ENCODE measurements at places on chromosomes 2 and 18. TPM values are rescaled to one million over a fixed set of nuclear protein-coding genes. Genes with fewer than 3 reads are reported as not detected.

DNA sequence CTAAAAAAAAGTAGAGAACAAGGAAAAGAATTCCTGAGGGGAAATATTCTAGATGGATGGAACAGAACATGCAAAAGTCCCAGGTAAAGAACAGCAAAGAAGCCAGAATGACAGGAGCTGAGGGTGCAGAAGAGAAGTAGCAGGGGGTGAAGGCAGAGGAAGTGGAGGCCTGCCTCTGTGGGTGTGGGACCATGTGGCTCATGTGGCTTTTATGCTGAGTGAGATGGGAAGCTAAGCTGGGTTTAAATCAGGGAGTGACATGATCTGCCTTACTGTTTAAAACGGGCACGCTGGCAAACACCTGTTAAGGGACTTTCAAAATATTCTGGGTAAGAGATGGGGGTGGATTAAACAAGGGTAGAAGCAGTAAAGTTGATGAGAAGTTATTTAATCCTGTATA lies 40.0 kb downstream of the GKN2 start:
- DNase-seq: no peak

- no peak for DNase-seq
Observed at GRCh38 chr18:68275616-68276015, 439.3 kb downstream of the TMX3 start.

- DNase-seq: no peak
Observed at GRCh38 chr2:23709311-23709710, 217.6 kb downstream of the ATAD2B start.

DNA sequence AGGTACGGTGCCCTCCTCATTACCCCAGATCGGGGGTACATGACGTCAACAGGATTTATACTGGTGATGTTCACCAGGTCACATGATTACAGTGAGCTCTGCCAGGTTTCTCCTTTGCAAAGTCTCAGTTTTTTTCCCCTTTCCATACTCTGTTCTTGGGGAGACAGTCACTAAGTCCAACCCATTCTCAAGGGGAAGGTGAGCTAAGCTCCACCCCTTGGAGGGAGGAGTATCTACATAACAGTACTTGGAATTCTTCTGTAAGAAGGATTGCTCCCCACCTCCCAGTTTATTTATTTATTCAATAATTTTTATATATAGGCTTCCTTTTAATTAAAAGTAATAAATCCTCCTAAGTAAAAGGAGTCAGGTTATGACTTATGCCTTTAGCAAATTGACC lies 34.1 kb upstream of the SOS1 start:
- no peak for DNase-seq

- DNase-seq: no peak
Observed at GRCh38 chr2:188078534-188078933, 213.1 kb upstream of the GULP1 start.

DNA sequence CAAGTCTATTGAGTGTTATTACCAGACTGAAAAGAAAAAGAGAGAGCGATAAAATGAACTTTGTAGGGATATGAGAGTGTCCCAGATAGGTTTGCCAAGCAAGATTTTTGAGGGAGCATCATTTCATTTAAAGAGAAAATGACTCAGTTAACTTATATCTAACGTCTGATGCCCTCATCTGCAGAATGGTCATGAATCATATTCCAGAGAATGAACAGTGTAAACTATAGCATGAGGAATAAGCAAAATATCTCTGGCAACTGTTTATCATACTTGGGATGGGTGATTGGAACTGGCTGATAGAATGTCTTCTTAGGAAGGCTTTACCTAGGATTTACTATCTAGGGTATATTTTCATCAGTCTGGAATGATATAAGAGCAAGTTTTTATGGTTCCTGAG lies 289.4 kb downstream of the CMPK2 start:
- no peak for DNase-seq

GRCh38 chr2:152651834-152652233 lies 65.4 kb downstream of the PRPF40A start:
- no peak for DNase-seq

GRCh38 chr2:66170744-66171330 lies 264.1 kb upstream of the MEIS1 start:
- no peak for DNase-seq

- no peak for DNase-seq
Observed at GRCh38 chr2:6025391-6025790, 333.2 kb downstream of the SOX11 start.

- DNase-seq: no peak
Observed at GRCh38 chr18:8615397-8616027, 6.3 kb downstream of the RAB12 start.

DNA sequence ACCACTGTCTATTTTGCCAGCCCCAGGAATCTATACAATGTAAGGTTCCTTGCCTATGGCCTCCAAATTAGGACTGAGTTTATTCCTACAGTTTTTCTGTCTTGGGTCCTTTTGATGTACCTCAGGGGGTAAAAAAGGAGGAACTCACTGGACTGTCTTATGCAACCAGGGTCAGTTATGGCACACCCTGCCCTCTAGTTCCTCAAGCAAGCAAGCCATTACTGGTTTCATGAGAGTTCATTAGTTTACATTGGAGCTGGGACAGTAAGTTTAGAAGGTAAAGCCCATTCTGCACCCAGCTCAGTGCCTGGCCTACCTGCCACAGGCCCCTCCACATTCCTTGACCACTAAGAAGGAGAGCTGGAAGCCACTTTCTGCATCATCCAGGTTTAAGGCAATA lies 68.7 kb upstream of the WIPF1 start:
- DNase-seq: no peak

DNA sequence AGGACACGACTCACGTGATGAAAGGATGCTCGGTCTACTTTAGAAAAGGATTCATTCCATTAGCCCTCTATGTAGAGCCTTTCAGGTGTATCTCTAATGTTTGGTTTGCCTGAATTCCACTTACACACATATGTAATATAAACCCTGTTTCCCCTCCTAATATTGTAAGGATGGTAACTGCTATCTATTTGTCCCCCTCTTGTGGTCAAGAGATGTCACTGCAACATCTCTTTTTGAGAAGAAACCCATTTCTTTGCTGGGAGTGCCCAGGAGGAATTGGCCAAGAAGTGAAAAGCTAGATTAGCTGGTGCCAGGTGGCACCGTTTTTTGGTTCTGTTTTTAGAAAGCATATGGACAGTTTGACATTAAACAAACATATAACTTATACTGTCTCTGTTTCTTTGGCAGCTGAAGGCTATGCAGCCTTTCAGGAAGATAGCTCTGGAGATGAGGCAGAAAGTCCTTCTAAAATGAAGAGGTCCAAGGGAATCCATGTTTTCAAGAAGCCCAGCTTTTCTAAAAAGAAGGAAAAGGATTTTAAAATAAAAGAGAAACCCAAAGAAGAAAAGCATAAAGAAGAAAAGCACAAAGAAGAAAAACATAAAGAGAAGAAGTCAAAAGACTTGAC lies 41.2 kb downstream of the RALBP1 start:
- DNase-seq: no peak

DNA sequence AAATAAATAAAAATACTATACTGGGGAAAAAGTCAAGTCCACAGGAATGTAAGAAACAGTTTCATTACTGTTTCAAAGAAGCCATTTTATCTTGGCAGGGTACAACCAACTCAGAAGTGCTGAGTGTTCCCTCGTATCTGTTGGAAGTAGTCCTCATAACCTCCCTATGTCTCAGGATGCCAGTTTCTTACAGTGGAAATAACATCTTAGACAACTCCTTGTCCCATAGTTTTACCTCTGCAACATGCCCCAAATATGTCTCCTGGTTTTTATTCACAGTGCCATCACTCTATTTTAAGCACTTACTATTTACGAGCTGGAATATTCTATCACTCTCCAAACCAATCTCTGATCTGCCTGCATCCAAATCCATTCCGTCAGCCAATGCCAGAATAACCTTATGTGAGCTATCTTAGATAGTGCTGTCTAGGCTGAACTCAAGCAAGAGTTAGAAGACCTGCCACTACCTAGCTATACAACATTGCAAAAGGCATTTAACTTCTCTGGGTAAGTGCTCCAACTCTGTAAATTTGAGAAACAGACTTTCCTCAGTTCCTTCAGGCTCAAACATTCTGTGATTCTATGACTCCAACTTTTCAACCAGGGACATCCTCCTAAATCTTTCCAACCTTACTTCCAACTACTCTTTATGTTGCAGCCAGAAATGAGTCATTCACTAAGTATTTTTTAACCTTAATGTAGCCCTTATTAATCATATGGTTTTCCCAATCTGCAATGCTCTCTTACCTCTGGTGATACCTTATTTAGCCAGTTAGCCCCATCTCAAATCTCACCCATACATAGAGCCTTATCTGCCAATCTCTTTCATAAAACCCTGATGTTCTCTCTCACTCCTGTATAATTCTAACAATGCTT lies 66.7 kb downstream of the RTN4 start:
- no peak for DNase-seq

GRCh38 chr2:201660293-201660895 lies 17.1 kb upstream of the TMEM237 start:
- no peak for DNase-seq

DNA sequence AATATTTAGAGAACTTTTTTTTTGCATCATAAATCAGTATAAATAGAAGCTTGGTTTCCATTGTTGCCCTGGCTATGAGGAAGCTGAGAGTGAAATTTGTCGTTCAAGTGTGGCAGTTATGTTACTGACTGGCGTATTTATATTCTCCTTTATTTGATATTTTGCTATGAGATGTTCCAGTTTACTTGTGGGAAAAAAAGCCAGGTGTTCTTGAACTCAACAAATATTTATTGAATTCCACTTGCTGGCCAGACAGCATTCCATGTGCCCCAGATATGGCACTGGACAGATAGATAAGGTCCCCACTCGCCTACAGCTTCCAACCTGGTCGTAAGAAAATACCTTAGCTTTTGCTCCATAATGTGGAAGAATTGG lies 44.7 kb downstream of the NEDD4L start:
- DNase-seq: no peak

DNA sequence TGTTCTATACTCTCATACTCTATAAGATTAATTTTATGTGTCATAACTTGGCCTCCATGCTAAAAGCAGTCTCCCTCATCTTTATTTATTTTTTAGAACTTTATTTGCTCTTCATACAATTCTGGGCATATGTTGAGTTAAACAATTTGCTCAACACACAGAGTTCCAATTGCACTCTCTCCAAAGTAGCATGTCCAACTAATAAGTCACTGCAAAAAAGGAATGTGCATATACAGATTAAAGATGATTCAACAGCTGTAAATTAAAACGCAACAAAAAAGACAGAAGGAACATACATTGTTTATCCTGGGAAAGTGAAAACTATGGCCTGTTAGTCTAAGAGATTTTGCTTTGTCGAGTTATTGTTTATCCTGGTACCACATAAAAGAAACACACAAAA lies 277.7 kb upstream of the ACVR2A start:
- no peak for DNase-seq

- DNase-seq: no peak
Observed at GRCh38 chr2:71303849-71304248, 27.7 kb upstream of the ZNF638 start.

- peak; percentile 60 for DNase-seq
Observed at GRCh38 chr2:239216614-239217273, 184.1 kb downstream of the HDAC4 start.

GRCh38 chr2:136139631-136140030 lies 21.7 kb upstream of the CXCR4 start:
- no peak for DNase-seq

GRCh38 chr2:231563378-231563961 lies 29.2 kb upstream of the TEX44 start:
- DNase-seq: no peak

DNA sequence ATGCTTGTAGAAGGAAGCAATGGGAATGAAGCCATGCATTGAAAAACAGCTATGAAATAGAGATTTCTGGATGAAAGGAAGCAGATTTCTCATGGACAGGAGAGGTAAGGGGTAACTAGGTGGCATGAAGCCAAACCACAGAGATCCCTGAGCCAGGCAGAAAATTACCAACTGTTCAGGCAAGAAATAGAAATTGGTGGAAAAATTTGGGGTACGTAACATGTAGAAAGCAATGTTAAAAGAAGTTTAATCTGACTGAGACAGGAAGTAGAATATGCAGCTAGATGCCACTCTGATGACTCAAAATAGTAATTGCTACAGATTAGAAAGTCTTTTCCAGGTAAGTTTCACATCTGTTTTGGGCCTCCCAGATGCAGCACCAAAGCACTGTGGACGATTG lies 928.5 kb upstream of the CELF4 start:
- no peak for DNase-seq

GRCh38 chr18:75472396-75472795 lies 44.9 kb upstream of the SMIM21 start:
- no peak for DNase-seq

- DNase-seq: no peak
Observed at GRCh38 chr2:190050001-190050400, 12.5 kb downstream of the MSTN start.

GRCh38 chr2:17915811-17916518 lies 37.5 kb downstream of the KCNS3 start:
- no peak for DNase-seq

DNA sequence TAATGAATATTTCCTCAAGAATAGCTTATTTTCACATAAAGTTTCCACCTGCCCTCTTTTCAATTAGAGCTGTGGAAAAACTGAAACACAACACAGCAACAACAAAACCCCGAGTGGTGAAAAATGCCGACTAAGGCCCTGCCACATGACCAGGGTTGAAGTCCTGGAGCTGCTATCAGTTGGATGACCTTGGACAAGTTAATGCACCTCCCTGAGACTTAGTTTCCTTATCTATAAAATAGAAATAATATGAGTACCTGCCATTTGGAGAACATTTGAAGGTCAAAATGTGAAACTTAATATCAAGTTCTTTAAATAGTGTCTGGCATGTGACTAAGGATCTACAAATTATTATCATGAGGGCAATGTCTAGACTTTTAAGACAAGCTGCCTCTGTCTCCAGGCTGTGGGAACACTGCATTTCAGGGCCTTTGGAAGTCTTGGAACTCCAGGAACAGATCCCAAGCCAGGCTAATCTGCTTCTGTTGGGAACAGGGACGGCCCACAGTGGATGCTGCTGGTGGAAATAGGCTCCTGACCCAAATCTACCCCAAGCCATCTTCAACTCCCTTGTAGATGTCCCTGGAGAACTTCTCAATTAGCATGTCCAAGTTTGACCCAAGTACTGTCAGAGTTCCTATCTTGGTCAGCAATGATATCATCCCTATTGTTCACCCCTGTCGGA lies 42.0 kb upstream of the TRIB2 start:
- DNase-seq: no peak

GRCh38 chr2:65064728-65065552 lies 8.7 kb downstream of the CEP68 start:
- no peak for DNase-seq

SEMA4F gene
- 3.0 TPM for total RNA-seq

ALPI gene
- not detected for total RNA-seq

NTSR2 gene
- not detected for total RNA-seq

CNTNAP5 gene
- not detected for total RNA-seq

ITGA4 gene
- 3.4 TPM for total RNA-seq

FBLN7 gene
- 1.00 TPM for total RNA-seq

SLC9A4 gene
- total RNA-seq: not detected

HADHA gene
- total RNA-seq: 244 TPM

THSD7B gene
- total RNA-seq: 0.62 TPM

POTEC gene
- total RNA-seq: not detected

SERPINB3 gene
- not detected for total RNA-seq

XIRP2 gene
- 537 TPM for total RNA-seq

CKAP2L gene
- 0.30 TPM for total RNA-seq

FOXD4L1 gene
- not detected for total RNA-seq

Data from cardiac septum (tissue), 1 donor.